Stimulated activated CD8-positive, alpha-beta memory T cell treated with anti-CD3 and anti-CD28 coated beads, Interleukin-15, amount 100 ng/mL, for 48 hours (primary cell): ENCODE measurements at places on chromosomes 5 and 9.

DNA sequence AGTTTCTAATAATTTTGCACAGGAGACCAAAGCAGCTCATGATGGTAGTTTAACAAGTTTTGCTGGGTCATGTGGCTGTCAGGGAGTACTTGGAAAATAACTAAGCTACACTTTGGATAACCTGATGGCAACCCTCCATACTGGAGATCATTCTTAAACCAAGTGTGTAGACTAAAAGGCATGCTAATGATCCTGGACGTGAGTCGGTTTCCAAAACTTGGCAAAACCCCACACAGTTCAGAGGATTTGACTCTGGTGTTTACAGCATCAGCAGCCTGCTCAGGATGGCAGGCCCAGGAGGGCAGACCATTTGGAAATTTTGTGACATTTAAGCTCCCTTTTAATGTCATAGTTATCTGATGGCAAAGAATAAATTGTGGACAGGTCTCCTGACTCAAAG lies 196.5 kb upstream of the EFNA5 start:
- DNase-seq, result no peak

DNA sequence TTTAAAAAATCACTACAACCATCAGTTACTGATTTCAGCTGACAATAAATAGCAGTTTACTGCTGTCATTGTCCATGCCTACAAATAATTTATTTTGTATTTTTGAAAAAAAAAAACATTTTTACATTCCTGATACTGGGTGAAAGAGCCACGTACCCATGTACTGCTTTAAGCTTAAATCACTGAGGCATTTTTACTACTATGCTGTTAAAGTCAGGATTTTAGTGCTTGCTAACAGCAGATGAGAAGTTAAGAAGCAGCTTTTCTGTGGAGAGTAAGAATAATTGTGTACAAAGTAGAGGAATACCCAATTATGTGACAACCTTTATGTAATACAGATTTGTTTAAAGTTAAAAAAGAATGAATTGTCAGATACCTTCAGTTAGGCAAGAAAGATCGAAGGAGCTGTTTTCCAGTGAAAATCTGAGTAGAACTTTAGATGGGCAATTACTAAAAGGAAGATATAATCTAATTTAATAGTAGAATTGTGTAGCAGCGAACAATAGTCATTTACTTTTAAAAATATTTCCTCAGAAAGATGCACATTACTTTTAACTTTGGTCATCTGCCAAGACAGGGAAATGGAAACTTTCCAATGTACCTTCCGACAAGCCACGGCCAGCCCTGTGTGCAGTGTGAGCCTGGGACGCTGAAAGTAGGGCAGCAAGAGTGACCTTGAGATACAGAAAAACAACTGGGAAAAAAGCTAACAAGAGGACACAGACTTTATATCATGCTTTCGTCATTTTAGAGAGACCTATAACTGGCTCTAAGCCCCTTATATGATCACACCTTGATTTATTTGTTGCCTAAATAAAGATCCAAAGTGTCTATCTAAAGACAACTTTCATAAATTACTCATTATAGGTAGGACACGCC lies 39.9 kb downstream of the RHOBTB3 start:
- no peak for DNase-seq

DNA sequence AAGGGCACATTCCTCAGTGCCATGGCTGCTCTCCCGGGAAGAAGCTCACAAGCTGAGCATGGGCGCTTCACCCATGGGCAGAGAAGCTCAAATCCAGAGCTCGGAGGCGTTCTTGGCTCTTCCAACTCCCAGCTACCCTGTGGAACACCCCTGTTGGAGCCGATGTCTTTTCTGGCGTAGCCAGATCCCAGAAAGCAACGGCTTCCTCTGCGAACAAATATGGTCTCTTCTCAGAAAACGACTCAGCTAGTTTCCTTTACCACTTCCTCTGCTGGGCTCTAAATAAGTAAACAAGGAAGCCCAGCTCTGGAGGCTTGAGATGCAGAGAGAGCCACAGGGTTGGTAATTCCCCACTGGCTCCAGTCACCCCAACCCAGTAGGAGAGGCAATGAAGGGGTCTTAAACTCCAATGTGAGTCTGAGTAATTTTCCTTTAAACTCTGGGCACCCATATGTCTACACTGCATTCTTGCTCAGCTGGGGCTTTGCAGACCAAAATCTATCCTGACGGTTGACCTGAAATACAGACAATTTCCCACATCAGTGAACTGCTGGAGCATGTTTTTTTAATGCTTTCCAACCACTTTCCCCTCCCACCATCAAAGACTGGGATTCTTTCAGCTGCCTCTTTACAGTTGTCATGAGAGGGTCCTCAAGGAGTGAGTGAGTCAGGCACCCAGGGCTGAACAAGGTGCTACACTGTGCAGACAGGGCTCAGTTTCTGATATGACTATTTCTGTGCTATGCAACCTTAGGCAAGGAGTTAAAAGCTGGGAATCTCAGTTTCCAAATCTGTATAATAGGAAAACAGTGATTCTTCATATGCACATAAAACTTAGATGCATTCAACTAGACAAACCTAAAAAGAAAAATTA lies at the start of gene LCP2:
LCP2 (minus strand) TSS at position 189 of the 874 bp plus-strand sequence; CDS start at position 23, 166 bp downstream.
- no peak for DNase-seq

DNA sequence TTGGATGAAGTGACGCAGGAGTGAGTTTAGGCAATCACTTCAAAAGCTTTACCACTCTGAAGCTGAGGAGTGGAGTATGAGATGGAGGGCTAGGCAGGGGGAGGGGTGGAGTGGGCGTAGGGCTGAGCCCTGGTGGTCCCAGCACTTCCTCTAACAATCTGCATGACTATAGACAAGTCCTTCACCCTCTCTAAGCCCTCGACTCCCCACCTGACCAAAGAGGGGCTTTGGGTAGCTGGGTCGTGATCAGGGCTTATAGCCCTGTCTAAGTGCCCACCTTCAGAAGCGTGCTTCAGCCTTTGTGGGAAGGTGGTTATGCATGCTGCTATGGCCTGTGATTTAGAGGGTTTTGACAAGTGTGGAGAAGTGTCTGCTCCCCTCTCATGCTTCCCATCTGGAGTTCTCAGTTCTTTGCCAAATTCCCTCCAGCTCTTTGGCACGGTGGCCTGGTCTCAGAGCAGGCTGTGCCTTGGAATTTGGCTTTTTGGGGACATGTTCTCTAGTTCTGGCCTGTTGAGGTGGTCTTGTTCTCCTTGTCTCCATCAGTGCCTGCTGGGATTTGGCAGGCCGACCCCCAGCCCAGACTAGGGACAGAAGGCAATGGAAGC lies 53.0 kb downstream of the ACTBL2 start:
- DNase-seq, result no peak

DNA sequence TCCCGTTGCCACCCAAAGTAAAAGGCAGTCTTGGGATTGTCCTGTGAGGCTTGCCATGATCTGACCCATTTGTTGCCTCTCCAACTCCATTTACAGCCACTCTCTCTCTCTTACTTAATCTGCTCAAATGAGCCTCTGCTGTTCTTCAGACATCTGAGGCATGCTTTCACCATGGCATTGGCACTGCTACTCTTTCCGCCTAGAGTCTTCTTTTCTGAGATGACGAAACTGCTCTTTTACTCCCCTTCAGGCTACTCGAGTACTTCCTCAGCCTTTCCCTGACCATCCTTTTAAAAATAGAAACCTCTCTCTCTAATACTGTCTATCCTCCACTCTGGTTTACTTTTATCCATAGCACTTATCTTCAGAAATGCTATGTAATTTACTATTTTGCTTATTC lies 9.0 kb downstream of the FOCAD start:
- DNase-seq, result no peak

- no peak for DNase-seq
These were observed 50.4 kb downstream of the HTR1A start for GRCh38 chr5:63911871-63912270.

- DNase-seq, result no peak
These were observed 7.6 kb downstream of the IFNB1 start for GRCh38 chr9:21070171-21070571.

GRCh38 chr5:119323601-119324000 lies 32.2 kb upstream of the TNFAIP8 start:
- DNase-seq, result no peak

DNA sequence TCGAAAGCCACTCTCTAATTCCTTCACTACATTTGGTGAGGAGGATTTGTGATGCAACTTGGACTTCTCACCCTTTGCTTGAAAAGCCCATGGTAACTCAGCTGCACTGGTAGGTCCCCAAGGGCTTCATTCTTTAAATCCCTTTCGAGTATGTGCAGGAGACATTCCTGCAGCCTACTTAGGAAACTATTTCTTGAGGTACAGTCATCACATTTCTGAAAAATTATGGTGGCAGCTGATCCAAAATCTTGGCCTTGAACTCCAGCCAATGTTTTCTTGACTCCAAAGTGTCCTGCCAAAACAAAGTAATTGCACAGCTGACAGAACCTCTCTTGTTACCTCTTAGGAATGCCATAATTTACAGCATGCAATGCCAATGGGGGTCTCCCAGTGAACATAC lies 99.7 kb downstream of the NPR3 start:
- DNase-seq, result no peak

- no peak for DNase-seq
These were observed 175.2 kb downstream of the PSAT1 start for GRCh38 chr9:78472111-78472510.

GRCh38 chr9:87696641-87697040 lies 29.3 kb upstream of the CTSL start:
- DNase-seq, result no peak

DNA sequence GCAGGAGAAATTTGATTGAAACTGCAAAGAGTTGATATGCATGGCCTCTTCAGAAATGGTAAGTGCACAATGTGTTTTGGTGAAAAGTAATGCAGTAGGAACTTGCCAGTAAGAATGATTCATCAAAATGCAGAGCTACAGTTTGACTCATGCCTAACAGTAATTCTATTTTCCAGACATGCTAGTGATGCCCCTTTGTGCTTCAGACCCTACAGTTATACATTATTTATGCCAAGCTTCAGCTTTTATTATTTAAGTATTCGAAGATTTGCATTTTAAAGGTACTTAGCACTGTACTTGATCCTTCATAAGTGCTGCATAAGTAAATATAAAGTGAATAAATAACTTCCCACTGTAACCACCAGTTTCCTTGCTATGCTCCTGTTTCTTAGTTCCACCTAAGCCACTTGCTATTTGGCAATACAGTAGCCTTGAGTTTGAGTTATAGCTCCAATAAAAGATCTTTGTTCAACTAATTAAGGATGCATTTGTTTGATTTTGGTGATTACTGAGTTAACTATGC lies 3.6 kb upstream of the SPATA31E1 start:
- no peak for DNase-seq

- DNase-seq, result no peak
These were observed 36.4 kb upstream of the TCF7 start for GRCh38 chr5:134077926-134078580.

- no peak for DNase-seq
These were observed 951.4 kb downstream of the NR2F1-AS1 start for GRCh38 chr5:92629574-92629973.

- DNase-seq, result no peak
These were observed 148.8 kb downstream of the ZCCHC7 start for GRCh38 chr9:37269221-37269620.

- no peak for DNase-seq
These were observed 318.4 kb upstream of the ZNF608 start for GRCh38 chr5:125064621-125065438.

DNA sequence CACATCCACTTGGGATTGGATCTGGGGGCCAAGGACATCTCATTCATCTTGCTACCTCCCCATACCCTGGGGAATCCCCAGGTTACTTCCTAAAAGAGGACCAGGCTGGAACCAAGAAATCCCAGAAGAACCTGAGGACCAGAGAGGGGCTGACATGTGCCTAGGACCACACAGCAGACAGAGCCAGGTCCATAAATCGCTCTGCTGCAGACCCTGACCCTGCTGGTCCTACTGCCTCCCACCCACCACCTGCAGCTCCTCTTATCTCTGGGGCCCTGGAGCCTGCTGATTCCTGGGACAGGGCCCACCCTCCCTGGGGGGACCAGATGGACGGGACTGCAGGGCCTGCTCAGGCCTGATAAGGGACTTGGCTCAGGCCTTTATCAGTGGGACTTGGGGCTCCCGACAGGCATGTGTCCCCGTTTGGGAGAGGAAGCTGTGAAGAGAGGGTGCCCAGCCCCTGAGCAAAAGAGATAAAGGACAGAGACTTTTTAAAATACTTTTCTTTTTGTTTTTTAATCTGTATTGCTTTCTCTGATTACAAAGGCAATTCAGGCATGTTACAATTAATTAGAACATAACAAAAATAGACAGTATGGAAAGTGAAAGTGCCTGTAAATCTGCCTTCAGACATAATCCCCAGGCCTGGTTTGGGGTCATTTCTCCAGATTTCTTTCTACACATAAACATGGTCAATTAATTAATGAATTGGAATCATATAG lies 101.3 kb upstream of the LARP1 start:
- no peak for DNase-seq

DNA sequence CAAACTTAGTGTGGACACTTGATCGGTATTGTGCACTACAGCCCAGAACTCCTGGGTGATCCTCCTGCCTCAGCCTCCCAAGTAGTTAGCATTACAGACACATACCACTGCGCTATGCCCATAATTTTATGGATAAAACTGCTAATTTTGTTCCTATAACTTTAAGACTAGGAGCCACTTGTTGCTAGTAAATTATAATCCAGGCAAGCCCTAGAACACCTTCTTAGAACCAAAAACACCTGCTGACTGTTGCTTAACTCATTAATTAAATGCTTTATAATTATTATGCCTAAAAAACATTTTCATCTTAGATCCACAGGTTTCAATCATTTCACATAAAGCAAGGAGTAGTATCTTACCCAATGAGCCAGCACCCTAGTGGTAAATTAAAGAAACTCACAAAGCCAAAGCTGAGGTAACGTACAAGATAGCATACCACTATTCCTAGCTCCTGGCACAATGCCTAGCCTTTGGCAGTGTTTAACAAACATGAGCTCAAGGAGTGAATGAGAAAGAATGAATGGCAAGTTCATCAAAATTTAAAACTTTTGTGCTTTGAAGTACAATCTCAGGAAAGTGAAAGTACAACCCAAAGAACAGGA lies 5.4 kb downstream of the MRPS27 start:
- no peak for DNase-seq

DNA sequence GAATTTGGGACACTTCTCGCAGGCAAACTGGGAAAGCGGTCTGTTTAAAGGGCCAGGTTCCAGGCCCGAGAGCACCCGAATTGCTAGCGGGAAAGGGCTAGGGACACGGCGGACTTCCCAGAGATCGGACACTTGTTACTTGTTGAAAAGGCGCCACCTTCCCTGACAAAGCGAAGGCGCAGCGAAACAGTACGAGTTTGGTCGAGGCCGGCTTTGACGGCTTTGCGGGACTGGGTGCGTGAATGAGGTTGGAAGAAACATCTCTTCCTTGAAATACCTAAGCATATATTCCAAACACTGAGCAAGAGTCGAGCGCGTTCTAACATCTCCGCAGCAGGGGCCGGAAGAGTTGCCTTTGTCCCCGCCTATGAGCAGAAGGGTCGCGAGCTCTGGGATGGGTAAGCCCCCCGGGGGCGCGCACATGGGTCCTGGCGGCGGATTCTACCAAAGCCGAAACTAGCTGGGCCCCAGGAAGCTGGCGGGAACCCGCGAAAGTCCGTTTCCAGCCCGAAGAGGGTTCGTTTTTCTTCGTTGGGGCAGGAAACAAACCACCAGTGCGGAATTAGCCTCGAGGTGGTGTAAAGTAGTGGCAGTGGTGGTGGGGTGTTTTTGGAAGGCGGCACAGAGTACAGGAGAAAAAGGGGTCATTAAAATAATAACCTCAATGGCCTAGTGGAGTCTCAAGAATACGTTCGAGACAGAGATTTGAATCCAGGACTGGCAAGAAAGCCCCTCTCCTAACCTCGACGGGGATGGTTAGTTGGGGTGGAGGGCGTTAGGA lies 1.5 kb downstream of the GDNF start:
- DNase-seq, result no peak

- no peak for DNase-seq
These were observed 752 bp downstream of the TSTD2 start for GRCh38 chr9:97632248-97632984.

- DNase-seq, result no peak
These were observed 8.1 kb upstream of the SLC2A8 start for GRCh38 chr9:127388856-127389238.
